Renal cortical epithelial cell (primary cell): ENCODE measurements at places on chromosomes 11 and 22. TPM values are rescaled to one million over a fixed set of nuclear protein-coding genes. Genes with fewer than 3 reads are reported as not detected.
A peak's percentile ranks its signal among the peaks of the same experiment; 100 is the strongest.

DNA sequence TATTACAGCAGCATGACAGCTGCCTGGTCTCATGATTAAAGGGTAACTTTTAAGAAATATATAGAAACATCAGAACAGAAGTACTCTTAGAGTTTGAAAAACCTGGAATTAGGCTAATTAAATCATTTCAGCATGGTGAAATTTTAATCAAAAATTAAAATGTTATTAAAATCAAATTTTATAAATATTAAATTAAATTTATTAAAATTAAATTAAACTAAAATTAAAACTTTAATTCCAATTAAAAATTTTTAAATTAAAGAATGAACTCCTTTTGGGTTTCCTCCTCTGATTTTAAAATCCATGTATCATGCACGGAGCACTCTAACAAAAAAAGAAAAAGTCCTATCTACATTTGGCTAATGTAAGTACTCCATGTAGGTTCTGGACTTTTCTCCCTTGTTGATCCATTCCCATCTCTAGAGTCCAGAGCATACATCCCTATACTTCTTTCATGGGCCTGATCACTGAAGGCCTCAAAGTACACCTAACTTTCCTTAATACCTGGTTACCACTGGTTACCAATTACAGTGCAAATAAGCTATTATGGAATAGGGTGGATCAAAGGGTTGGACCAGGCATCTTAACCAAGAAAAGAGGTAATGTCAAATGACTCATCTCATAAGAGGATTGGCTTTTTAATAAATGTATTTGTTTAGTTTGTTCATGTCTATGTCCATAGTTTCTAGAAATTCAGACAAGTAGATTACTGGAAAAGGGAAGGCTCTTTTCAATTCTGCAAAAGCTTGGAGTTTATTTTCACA is 48.4 kb upstream of the MUC15 start:
- DNase-seq: peak; percentile 4

DNA sequence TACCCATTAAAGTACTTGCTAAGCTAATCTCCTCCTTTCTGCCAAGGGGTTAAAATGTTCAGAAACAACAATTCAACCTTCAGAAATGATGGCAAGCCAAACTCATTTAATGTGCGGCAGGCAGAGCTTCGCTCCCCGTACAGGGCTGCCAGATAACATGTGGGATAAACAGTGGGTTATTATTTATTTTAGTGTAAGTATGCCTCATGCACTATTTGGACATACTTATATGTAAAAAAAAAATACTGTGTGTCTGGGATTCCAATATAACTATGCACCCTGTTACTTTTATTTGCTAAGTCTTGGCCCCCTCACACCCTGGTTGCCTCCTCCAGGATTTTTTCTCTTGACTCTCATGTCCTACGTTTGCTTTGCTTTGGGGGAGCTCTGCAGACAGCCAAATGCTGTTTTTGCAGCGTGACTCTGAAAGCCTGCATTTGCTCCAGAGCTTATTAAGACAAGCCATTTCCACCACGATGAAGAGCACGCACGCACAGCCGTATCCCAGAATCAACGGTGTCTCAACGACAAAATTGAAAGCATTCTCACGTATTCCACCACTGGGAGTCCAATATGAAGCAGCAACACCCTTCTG is 86.5 kb upstream of the SHANK2 start:
- no peak for DNase-seq

The PRODH gene
- 1.9 and 4.3 TPM in 2 replicates for total RNA-seq

The PRAME gene
- 3.6 and 5.3 TPM in 2 replicates for total RNA-seq

DNA sequence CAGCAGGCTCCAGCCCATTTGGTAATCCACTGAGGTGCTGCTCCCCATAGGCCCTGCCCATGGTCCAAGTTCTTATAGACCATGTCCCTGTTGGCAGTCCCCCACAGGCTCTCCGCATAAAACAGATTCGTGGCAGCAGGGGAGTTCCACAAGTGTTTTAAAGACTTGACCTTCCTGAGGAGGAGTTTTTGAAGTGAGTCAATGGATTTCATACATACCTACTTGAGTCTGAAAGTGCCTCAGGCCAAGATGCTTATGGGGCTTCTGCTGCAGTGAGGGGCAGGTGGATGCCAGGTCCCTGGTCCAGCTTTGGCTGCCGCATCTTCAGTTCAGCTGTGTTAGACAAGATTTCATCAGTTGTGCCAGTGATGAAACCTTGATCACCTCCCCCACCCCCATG is 43.3 kb downstream of the CABIN1 start:
- peak; percentile 35 for DNase-seq

The MYRF gene
- total RNA-seq: 4.2 and 20.0 TPM in 2 replicates

- peak; percentile 72 for DNase-seq
These were observed 29.1 kb downstream of the MAP6 start for GRCh38 chr11:75639762-75640181.

DNA sequence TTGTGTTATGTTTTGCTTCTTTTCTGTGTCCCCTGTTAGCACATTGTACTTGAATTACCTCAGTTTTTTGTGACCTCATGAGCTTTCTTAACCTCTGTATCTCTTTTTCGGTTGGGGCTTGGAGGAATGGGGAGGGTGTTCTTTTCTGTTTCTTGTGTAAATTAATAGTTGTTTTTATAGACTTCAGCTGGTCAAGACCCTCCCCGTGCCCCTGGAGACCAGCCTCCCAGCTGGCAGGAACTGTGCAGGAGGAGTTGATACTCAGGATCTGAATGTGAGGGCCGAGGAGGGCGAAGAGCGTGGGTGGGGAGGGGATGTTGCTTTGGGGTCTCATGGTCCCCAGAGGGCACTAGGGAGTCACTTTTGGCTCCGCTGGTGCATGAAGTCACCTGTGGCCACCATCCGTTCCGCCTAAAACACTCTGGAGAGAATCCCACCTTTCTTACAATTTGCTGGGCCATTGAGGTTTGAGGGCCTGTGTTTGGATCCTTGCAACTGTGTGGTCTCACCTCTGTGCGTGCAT is 44.3 kb upstream of the NNMT start:
- no peak for DNase-seq

DNA sequence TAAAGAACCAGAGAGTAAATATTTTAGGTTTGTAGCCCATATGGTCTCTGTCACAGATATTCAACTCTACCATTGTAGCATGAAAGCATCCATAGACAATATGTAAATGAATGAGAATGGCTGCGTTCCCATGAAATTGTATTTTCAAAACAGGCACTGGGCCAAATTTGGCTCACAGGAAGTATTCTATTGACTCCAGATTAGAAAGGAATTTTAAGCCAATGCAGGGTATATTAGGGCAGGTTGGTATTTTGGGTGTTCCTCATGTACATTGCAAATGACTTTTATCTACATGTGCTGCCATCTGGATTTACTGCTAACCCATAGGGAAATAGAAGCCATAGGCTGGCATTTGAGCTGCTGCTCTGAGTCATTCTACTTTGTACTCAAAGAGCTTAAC is 35.1 kb upstream of the PDGFD start:
- DNase-seq: no peak

The INSC gene
- 0.15 and 0.52 TPM in 2 replicates for total RNA-seq

DNA sequence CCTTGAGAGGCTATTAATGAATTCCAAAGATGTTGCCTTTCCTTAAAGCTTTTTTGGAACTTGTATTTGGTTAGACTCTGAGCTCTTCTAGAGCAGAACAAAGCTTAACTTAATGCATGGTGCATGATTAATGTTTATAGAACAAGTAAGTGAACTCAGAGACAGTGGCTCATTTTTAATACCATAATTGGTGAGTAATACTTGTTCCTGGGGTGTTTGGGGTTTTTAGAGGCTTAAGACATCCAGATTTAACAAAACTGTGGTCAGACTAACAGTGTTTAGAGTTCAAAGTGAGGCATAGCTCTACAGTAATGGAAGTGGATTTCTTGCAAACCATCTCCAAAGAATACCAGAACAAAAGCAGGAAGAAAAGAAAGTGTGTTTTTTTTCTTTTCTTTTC is 73.7 kb upstream of the CTSC start:
- no peak for DNase-seq

The TMEM132A gene
- 137 and 213 TPM in 2 replicates for total RNA-seq

DNA sequence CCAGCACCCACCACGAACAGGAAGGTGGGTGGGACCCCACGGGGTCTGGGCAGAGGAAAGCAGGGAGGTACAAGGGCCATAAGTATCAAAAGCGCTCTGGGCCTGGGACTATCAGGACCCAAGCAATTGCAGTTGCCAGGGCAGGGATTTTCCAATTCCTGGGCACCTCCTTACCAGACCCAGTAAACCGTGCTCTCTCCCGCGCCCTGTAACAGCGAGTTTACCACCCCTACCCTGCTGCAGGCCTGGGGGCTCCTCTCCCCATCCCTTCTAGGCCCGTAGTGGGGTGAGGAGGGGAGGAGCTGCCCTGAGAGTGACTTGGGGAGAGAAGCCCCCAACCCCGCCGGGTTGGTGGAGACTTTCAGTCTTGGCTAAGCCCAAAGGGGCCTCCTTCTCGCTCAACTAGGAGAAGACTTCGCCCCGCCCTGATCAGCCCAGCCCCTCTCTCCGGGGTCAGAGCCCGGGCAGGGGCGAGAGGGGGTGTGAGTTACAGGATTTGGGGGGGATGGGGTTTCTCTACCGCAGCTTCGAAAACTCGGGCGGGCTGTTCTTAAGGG is 5.4 kb downstream of the PAX6 start:
- DNase-seq: no peak

GRCh38 chr11:30230714-30231113 is at the start of gene FSHB:
TSS of gene FSHB (plus strand) at chr11:30231014. CDS start at chr11:30231903, 889 bp downstream.
- DNase-seq: no peak

GRCh38 chr11:64318766-64319761 is 1.1 kb downstream of the PRDX5 start:
- no peak for DNase-seq

GRCh38 chr11:108622341-108622740 is 28.8 kb upstream of the EXPH5 start:
- no peak for DNase-seq

DNA sequence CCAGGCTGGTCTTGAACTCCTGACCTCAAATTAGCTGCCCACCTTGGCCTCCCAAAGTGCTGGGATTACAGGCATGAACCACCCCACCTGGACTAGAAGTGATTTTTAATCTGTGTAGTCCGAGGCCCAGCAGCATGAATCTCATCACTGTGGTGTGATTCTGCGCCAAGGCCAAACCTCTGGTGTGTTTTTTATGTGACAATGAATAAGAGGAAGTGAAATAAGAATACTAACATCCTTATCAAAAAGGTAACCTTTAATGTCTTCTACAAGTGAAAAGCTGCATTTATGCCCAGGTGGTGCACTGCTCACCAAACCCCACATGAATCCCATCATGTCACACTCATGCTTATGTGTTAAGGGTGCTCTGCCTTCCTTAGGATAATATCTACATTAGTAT is 77.1 kb upstream of the OR9Q1 start:
- DNase-seq: no peak
